ENCODE measurements at places on chromosomes 2 and 18. TPM values are rescaled to one million over a fixed set of nuclear protein-coding genes. Genes with fewer than 3 reads are reported as not detected.

SLC9A2 gene
- 0.78 TPM for total RNA-seq

CEP192 gene
- 20.2 TPM for total RNA-seq

REG3A gene
- total RNA-seq = not detected

MYO5B gene
- 8.4 TPM for total RNA-seq

NT5DC4 gene
- total RNA-seq = 0.07 TPM

USP14 gene
- total RNA-seq = 67.1 TPM

RUFY4 gene
- total RNA-seq = not detected

UGT1A10 gene
- total RNA-seq = not detected

ICA1L gene
- 1.8 TPM for total RNA-seq

- DNase-seq = no peak
These were observed 183.2 kb upstream of the SLC39A10 start for GRCh38 chr2:195473862-195474261.

GRCh38 chr2:96537734-96538486, 1.4 kb downstream of the ARID5A start:
- DNase-seq = no peak

DNA sequence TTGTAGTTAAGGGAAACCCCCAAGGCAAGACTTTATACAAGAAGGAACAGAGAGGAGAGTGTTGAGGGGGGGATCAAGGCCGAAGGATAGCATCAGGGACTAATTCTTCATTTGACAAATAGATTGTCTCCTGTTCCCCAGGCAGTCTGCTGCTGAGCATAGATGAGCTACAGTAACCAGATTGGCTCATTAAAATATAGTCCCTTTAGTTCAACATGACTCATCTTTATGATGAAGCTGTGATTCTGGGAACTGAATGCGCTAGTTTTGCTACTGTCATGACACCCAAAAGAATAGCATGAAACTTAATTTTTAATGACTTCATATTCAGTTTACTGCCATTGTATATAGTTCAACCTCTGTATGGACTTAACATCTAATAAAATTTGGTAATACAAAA, 35.5 kb downstream of the TMEFF2 start:
- no peak for DNase-seq

DNA sequence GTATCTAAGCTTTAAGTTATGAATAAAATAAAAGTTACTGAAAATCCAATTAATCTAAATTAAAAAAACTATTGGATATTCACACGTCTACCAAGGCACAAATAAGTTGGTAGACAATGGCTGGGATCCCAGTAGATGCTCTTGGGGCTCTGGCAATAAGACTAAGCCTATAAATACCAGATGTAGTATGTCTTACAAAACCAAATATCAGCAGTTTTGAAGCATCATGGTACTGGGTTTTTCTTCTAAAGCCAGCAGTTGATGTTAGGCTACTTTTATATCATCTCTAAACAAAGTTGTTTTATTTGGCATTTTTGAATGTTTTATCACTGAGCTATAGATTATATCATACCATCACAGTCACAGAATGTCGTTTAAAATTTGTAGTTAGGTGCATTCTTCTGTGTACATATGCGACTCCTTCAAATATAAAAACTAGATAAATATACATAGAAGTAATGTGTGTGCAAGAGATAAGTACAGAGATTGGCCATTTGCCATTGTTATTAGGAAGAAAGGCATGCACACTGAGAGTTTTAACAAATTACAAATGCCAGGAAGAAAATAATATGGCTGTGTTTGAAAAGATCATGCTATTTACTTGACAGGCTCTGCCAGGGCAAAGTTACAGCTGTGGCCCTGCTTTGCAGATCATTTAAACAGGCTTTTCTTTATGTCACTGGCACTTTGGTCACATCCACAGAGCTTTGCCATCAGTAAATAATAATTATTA, 21.6 kb upstream of the TMEM17 start:
- no peak for DNase-seq

DNA sequence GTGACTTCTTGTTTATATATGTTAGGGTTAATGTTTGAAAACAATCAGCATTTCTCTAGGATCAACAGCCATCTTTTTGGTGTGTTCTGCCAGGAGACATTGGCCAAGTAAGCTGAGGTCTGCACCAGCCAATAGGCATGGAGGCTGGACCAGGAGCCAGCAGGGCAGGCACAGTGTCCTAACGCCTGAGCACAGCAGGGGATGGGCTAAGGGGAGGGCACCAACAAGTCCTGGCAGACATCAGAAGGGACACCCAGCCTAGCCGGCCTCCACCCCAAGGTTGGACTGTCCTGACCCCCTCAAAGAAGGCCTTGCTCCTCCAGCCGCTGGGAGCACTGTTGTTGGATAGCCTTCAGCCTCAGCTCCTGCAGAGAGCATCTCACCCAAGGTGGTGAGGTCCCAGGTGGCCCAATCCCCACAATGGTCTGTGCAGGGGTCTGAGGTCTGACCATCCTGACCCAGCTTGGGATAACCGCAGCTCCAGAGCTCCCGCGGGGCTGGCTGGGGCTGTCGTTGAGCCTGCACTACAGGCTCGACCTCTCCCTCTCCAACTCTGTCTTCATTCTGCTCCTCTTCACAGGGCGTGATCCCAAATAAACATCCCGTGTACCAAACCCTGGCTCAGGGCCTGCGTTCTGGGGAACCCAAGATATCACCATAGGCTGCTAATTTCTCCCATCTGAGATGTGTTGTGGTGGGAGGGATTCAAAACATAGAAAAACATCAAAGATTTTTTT, 8.1 kb downstream of the TEX44 start:
- DNase-seq = no peak

DNA sequence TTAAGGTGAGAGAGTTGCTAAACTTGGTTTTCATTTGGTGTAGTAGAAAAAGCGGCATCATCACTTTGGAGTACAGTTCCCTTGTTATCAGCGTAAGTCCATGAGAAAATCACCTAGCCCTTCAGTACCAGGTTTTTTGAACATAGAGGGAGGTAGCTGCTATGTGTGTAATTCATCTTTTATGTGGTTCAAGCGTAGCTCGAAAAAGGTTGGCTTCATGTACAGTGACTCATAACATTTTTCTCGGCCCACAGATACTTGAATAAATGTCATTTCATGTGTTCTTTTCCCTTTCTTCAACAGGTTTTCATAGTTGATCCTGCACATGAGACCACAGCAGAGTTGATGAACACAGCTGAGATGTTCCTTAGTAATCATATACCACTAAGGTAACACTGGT, 43.6 kb downstream of the UGGT1 start:
- no peak for DNase-seq

- no peak for DNase-seq
These were observed 423.2 kb downstream of the TGIF1 start for GRCh38 chr18:3873211-3873610.

- no peak for DNase-seq
These were observed 3.6 kb downstream of the VIL1 start for GRCh38 chr2:218422403-218423086.

DNA sequence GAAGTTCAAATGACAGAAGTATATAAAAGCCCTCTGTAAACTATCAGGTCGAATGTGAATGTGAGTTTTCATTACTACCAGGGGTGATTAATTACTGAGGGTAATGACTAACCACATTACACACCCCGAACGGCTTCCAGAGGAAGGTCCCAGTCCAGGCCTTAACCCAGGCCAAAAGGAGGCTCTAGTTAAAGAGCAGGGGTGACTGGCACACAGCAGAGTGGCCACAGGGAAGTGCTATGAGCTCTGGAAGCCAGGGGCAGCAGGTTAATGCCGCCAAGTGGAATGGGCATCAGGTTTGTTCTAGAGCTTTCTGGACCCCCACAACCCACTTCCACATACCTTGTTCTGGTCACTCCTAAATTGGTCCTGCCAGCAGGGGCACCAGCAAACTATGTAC, 87.7 kb downstream of the BCL11A start:
- no peak for DNase-seq

- no peak for DNase-seq
These were observed 29.3 kb downstream of the PDE11A start for GRCh38 chr2:178043266-178043665.

DNA sequence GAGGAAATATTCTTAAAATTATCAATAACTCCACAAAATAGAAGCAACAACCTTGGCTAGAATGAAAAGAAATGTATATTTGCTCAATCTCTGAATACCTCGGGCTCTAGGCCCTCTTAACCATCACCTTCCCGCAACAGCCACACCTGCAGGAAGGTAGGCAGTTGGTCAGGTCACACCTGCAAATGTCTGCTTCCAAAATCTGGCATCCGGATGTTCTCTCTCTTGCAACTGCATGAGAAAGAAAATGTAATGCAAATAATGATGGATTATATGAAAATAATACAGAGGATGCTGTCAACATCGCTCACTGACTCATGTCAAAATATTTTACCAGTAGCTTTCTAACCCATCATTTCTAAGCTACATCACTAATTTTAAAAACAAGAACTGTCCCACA, 148.3 kb downstream of the SATB2 start:
- no peak for DNase-seq

- no peak for DNase-seq
These were observed 137.0 kb upstream of the FANCL start for GRCh38 chr2:58378152-58378551.

- DNase-seq = no peak
These were observed 266.9 kb upstream of the GULP1 start for GRCh38 chr2:188024811-188025210.

- no peak for DNase-seq
These were observed 97.1 kb upstream of the FAM98A start for GRCh38 chr2:33696234-33696633.

GRCh38 chr2:112679484-112679883, 33.7 kb downstream of the SLC20A1 start:
- DNase-seq = peak; percentile 76

DNA sequence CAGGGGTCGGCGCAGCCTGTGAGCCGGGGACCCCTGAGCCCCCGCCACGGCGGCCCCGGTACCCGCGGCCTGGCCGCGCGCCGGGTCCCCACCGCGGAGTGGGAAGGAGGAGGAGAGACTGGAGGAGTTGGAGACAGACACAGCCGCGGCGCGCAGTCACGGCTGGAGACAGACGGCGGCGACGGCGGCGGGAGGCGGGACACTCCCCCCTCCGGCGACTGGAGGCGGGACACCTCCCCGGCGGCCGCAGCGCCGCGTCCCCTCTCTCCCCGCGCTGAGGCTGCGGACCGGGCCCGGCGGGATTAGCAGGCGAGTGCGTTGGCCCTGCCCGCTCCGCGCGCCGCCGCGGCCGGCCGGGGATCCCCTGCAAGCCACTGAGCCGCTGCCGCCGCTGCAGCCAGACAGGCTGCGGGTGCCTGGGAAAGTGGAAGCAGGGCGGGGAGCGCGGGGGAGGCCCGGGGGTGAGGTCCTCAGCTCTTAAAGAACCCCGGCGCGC, 1.0 kb upstream of the LDLRAD4 start:
- DNase-seq = no peak

- no peak for DNase-seq
These were observed 801.0 kb downstream of the TDRD15 start for GRCh38 chr2:21924640-21925285.

DNA sequence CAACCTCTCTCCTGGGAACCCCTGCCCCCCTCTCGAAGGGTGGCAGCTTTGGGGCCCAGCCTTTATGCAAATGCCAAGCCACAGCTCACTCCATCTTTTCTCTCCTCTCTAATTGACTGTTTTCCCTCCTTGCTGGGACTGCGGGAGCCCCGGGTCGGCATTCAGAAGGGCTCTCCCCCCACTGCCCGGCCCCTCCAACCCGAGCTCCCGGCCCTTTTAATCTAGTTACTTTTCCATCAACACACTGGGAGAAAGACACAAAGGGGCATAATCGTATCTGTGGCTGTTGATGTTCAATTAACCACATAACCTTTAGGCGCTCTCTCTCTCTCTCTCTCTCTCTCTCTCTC, 95.4 kb downstream of the INHBB start:
- DNase-seq = no peak

GRCh38 chr18:67072791-67073190, 443.7 kb downstream of the DSEL start:
- DNase-seq = no peak

DNA sequence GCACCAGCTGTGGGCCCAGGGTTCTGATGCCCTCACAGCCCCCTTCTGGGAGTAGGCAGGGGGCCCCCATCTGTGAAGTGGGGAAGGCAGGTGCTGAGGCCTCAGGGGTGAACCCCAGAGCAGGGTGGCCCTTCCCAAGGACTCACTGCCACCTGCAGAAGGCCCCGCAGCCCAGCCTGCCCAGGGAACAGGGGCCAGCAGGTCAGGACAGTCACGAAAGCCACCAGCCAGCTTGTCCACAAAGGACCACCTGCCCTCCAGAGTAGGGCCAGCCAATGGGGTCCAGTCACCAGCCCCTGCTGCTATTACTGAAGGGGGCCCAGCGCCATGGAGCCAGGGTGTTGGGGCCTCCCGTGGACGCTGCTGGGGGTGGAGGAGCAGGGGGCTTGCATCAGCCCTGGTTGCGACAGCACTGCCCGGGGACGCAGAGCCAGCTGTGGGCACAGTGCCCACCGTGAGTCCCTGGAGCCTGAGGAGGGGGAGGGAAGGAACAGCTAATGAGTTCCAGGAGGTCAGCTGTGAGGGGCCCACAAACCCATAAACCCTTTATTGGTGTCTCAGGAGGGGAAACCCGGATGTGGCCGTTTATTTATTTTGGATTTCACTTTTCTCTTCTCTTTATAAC, 11.5 kb upstream of the SNED1 start:
- DNase-seq = no peak

DNA sequence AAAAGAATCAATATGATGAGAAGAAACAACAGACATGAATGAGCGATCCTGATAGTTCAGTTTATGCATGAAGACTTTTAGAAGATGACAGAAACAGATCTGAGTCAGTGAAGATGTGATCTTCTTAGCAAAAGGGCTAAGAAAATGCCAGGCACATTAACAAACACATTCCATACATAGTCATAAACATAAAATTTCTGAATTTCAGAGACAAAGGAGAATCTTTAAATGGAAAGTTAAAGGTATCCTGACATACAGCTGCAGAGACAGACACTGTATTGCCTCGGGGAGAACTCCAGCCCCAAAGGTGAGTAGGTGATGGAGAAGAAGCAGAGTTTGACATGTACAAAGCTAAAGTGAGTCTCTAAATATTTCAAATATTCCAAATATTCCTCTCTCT, 40.6 kb upstream of the FN1 start:
- DNase-seq = peak; percentile 90

- DNase-seq = no peak
These were observed 86.3 kb downstream of the ALPK2 start for GRCh38 chr18:58542426-58543159.

DNA sequence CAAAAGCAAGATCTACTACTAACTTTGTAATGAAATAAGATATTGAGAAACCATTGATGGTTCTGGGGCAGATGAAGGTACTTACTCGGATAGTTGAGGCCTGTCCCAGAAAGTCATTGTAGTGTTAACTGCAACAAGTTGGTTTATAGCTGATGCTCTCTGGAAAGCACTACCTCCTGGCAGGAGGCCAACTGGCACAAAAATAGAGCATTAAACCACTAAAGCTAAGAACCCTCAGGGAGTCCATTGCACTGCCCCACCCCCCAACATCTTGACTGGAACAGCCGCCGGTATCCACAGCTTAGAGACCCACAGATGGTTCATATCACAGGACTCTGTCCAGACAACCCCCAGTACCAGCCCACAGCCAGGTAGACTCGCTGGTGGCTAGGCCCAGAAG, 552.5 kb upstream of the CRIM1 start:
- no peak for DNase-seq

- no peak for DNase-seq
These were observed 7.4 kb upstream of the B3GNT7 start for GRCh38 chr2:231387904-231388724.
